ENCODE measurements at places on chromosomes 13 and 19.
A peak's percentile ranks its signal among the peaks of the same experiment; 100 is the strongest.

DNA sequence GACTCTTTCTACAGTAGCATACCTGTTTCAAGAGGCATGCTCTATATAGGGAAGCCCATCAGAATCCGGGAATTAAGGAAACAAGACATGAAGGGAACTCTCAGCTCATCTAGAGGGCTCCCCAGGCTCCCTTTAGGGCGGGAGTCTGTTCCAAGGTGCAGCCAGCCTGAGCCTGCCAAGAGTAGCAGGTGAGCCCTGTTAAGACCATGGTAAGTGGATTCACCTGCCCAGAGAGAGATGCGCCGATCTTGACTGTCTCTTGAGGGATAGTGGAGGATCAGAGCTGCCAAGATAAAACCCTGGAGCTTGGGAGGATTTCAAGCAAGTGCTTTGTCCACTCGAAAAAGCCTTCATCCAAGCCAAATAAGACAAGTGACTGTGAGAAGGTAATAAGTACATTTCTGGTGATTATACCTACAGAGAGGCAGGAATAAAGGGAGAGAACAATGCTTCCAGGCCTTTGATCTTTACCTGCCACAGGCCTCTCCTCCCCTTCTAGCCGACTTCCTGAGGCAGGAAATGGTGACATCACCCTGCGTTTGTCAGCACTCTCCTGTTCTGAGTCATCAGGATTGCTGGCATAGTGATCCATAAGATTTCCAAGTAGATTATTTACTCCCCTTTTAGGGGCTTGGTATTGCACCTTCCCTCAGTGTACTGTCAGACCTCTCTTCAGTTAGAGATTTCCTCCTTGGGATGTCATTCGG is 31.5 kb downstream of the KLF5 start:
- no peak for DNase-seq

GRCh38 chr19:29545866-29546582 is 20.2 kb downstream of the VSTM2B start:
- DNase-seq: no peak

- no peak for DNase-seq
Observed at GRCh38 chr13:22399801-22400420, 729.0 kb downstream of the FGF9 start.

- DNase-seq: no peak
Observed at GRCh38 chr19:44587963-44588770, 25.2 kb upstream of the IGSF23 start.

GRCh38 chr13:54687173-54687572 is 1658.6 kb downstream of the OLFM4 start:
- no peak for DNase-seq

- no peak for DNase-seq
Observed at GRCh38 chr13:28438598-28439334, 56.2 kb downstream of the FLT1 start.

GRCh38 chr13:110263888-110264287 is 43.1 kb downstream of the COL4A1 start:
- DNase-seq: no peak

DNA sequence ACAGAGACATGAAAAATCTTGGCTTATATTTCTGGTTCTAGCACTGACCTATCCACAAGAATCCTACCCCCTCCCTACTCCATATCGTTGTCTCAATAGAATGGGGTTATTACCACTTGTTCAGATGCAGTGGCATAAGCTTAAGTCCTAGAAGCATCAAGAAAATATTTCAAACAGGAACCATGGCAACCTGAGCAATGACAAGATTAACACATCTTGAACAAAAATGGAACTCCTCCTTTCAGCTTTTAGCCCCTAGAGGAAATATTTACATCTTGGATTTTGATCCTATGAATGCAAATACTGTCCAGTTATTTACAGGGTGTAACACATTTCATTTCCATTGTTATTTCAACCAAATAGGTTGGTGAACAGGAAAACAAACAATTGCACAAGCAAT is 46.1 kb upstream of the TSC22D1 start:
- DNase-seq: no peak

DNA sequence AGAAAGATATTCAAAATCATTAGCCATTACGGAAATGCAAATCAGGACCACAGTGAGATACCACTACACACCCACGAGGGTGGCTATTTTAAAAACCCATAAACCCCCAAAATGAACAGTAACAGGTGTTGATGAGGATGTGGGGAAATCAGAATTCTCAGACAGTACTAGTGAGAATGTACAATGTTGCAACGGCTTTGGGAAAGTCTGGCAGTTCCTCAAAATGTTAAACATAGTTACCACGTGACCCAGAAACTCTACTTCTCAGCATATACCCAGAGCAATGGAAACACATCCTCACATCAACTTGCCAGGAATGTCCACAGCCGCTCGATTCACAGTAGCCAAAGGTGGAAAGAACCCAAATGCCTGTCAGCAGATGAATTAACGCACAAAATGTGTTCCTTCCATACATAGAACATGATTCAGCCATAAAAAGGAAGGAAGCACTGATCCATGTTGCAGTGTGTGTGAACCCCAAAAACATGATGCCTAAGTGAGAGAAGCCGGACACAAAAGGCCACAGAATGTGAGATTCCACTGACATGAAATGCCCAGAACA is 7.0 kb downstream of the PLVAP start:
- no peak for DNase-seq

DNA sequence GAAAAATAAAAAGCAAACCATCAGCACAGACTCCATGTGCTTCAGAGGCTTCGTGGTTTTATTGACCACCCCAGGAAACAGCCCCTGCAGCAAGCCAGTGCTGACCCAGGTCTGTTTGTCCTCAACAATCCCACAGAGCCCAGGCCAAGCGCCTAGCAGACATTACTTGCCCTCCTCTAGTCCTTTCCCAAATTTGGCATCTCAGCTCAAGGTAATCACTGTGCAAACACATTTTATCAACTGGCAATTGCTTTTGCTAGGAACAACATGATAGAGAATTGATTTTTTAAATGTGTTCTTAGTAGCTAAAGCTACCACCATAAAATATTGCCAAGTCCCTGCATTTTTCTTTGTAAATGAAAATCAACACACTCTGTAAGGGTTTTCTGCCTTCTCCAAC is 121.8 kb downstream of the STOML3 start:
- DNase-seq: no peak

DNA sequence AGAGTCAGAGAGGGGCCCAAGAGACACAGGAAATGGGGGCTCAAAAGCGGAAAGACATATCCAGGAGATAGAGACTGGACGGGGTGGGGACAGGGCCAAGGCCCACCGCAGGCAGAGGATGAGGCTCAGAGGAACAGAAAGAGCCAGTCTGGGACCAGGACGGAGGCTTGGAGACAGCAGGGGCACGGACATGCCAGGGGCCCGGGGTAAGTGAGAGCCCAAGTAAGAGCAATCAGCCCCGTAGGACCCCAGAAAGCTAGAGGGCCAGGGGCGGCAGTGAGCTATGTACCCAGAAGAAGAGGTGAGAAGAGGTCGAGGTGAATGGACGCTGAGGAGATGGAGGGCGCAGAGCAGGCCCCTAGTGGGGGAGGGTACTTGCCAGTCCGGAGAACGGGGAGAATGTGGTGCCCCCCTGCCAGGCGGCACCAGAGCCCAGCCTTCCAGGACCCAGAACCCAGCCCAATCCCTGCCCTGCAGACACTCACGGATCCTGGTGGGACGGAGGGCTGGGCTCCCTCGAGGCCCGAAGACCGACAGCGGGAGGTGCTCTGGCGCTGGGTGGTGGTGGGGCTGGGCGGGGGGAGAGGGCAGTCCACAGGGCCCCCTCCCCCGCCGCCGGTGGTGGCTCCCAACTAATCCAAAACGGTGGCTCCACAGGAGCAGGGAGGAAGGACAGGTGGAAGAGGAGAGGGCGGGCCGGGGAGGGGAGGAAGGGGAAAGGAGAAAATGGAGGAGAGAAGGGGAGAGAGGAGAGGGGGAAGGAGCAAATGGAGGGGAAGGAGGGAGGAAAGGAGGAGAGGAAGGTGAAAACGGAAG is 1.0 kb downstream of the GRIK5 start:
- DNase-seq: no peak

DNA sequence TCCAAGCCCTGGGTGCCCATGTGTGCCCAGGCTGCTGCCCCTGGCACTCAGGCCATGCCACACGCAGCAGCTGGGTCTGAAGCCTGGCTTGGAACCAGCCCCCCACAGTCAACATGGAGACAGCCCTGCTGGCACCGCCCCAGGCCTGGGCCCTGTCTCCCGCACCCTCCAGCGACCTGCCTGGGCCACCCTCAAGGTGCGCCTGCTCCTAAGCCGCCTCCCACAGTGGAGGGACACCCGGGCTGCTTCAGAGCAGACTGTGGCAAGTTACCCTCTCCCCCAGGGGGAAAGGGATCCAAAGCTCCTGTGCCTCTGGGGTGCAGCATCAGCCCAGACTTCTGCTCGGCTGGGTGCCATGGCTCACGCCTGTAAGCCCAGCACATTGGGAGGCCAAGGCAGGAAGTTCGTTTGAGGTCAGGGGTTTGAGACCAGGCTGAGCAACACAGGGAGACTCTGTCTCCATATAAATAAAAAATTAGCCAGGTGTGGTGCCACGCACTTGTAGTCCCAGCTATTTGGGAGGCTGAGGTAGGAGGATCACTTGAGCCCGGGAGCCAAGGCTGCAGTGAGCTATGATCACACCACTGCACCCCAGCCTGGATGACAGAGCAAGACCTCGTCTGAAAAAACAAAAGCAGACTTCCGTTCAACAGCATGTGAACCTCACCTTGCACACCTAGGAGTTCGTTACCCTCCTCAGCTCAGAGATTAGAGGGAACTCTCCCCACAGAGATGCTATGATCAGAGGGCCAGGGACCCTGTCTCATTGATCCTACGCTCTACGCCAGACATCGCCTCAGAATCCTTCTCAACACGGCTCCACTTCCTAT is 15.6 kb downstream of the ELL start:
- DNase-seq: no peak

DNA sequence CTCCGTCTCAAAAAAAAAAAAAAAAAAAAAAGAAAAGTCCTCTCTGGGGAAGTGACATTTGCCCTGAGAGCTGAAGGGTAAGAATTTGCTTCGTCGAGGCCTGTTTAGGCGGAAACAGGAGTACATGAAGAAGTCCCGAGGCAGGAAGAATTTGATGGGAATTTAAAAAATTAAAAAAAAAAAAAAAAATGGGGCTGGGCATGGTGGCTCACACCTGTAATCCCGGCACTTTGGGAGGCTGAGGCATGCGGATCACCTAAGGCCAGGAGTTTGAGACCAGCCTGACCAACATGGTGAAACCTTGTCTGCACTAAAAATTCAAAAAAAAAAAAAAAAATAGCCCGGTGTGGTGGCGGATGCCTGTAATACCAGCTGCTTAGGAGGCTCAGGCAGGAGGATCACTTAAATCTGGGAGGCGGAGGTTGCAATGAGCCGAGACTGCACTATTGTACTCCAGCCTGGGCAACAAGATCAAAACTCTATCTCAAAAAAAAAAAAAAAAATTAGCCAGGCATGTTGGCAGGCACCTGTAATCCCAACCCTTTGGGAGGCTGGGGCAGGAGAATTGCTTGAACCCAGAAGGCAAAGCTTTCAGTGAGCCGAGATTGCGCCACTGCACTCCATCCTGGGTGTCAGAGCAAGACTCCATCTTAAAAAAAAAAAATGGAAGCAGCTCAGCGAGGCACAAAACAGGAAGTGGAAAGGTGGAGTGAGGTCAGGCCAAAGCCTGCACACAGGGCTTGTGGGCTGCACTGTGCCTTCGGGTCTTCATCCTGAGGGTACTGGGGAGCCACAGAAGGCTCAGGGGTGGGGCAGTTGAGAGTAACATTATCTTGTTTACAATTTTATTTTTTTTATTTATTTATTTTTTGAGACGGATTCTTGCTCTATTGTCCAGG is 4.9 kb downstream of the BAX start:
- DNase-seq: no peak

DNA sequence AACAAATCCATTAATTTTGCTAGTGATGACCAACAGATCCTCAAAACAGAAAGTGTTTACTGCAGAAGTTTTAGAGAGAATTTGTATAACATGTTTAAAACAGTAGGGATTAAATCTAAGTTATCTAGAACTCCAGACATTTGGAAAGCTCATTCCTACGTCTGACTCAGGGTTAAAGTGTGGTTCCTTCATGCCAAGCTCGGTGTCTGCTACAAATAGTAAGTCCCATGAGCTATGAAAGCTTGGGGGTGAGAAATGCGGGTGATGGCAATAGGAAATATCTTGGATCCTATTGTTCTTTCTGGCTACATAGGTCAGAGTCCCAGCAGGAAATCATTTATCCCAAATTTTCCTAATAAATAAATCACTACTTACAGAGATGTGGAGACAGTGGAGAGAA is 867.1 kb downstream of the UQCRFS1 start:
- DNase-seq: no peak

GRCh38 chr13:20170921-20171320 is 10.1 kb upstream of the GJA3 start:
- DNase-seq: no peak

DNA sequence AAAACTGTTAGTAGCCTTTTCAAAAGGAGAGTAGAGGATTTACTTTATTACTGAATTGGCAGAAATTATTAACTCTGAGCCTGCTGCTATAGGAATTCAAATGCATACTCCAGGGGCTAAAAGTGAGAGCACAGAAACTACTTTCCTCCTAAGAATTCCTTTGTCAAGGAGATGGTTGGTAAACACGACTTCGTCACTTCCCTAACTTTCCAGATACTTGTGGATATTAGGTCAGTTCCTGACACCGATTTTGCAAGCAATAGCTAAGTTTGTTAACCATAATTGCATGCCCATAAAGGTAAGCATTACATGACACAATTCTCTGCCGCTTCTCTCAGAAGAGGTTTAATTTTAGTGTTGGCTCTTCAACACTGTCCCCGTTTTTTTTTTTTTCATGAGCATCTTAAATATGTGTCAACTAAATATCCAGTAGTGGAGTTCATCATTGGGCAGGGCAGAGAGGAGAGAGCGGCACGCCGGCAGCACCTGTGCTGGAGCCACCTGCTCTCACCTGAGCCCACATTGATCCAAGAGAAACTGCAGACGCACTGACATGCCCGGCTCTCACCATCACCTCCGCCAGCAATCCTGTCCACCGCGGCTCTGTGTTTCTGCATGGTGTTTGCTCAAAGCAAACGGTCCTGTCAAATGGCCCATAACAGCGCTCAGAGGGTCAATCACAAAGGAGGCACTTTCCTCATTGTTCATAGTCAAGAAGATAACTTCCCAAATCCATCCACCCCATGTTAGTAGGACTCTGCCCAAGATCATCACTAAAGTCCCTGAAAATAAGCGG is 2.6 kb downstream of the MED26 start:
- DNase-seq: no peak

DNA sequence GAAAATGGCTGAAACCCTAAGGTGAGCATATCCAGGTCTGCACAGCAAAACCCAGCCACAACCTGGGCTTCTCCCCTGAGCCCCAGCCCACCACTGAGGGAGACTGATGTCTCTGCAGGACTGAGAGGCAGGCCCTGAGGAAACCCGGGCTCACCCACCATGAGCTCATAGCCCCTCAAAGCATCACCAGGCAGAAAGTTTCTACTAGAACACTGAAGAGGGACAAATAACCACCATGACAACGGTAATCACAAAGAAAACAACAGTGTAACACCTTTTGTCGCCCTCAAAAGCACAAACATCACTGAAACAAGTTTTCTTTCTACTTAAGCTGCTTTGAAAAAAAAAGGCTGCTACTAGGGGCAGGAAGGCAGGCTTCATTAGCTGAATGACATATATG is 29.8 kb downstream of the TSHZ3 start:
- DNase-seq: no peak

- DNase-seq: peak; percentile 20
Observed at GRCh38 chr19:51595190-51596175, 24.4 kb downstream of the ZNF175 start.

Data from caudate nucleus (tissue), 63 donors.